Colonic mucosa (tissue), 4 donors: ENCODE measurements at places on chromosomes 2 and 18.

GRCh38 chr2:85780316-85781012 is 26.7 kb downstream of the ATOH8 start:
- H3K36me3 ChIP-seq = no peaks in the 10 kb centered on the region
- no peak overlapping the region for H3K4me3 ChIP-seq
- no peaks in the 10 kb centered on the region for H3K27me3 ChIP-seq

DNA sequence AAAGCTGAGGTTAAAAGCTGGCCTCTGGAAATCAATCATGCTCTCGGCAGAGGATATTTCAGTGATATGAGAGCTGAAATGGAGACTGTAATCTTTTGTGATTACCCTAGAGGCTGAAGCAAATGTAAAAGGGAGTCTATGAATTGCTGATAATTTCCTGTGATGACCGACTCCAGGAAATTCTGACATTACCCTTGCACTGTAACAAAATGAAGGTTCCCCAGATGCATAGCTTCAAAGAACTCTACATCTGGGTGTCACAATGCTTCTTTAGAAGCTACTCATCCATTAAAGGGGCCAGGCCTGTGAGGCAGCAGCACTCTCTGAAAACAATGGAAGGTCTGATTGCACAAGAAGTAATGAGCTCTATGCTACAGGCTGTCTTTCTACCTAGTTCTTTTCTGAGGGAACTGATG is 268.2 kb upstream of the SESTD1 start:
- no peak overlapping the region for H3K4me3 ChIP-seq
- H3K27ac ChIP-seq = no peak overlapping the region
- no peaks in the 10 kb centered on the region for H3K4me1 ChIP-seq
- DNase-seq = no peak
- no peaks in the 10 kb centered on the region for H3K36me3 ChIP-seq

- H3K36me3 ChIP-seq = no peaks in the 10 kb centered on the region
- no peak overlapping the region for H3K27ac ChIP-seq
- H3K27me3 ChIP-seq = no peaks in the 10 kb centered on the region
- no peaks in the 10 kb centered on the region for H3K4me1 ChIP-seq
Observed at GRCh38 chr2:86350751-86351150, 13.3 kb upstream of the REEP1 start.

- no peak overlapping the region for H3K4me3 ChIP-seq
- DNase-seq = no peak
- H3K27ac ChIP-seq = no peak overlapping the region
- H3K27me3 ChIP-seq = no peaks in the 10 kb centered on the region
Observed at GRCh38 chr18:27685807-27686412, 491.0 kb downstream of the CDH2 start.

- H3K27ac ChIP-seq = no peak overlapping the region
- no peaks in the 10 kb centered on the region for H3K27me3 ChIP-seq
Observed at GRCh38 chr2:178441426-178441825, 9.5 kb downstream of the PRKRA start.

GRCh38 chr2:149528983-149529382 is 58.6 kb downstream of the MMADHC start:
- no peak overlapping the region for H3K27ac ChIP-seq
- no peak for DNase-seq
- H3K36me3 ChIP-seq = no peaks in the 10 kb centered on the region
- H3K27me3 ChIP-seq = no peaks in the 10 kb centered on the region

DNA sequence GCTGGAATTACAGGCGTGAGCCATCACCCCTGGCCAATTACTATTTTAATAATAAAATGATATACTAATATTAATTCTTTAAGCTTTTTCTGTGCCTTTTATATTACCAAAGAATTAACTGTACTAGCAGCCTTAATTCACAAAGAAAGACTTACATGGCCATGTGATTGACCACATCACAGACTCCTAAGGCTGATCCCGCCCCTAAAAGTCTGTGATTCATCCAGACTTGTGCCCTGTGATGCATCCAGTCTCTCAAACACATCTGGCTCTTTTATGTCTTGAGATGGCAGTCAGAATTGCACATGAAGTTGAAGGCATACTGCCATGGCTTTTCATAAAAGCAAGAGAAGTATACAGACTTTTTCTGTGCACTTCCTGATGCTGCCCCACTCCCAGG is 91.7 kb downstream of the DTNA start:
- H3K4me3 ChIP-seq = no peak overlapping the region
- DNase-seq = no peak
- H3K27me3 ChIP-seq = no peaks in the 10 kb centered on the region
- no peak overlapping the region for H3K27ac ChIP-seq
- no peaks in the 10 kb centered on the region for H3K4me1 ChIP-seq

DNA sequence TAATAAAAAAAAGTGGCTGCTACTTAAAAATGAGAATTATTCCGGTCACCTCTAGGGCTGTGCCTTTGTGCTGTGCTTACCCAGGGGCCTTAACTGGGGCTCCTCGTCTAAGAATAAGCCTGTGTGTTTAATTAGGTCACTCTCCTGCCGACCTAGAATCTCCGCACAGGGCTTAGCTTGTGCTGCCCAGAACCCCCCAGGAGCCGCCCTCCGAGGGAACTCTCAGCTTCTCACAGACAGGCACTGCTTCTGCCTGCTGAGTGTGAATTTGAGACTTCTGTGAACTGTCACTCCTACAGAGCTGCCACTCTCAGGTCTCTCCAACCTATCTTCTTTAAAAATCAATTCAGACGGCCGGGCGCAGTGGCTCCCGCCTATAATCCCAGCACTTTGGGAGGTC is 11.9 kb upstream of the NT5DC4 start:
- H3K4me1 ChIP-seq = no peaks in the 10 kb centered on the region
- no peak for DNase-seq
- H3K4me3 ChIP-seq = no peak overlapping the region

- no peak for DNase-seq
- no peaks in the 10 kb centered on the region for H3K27me3 ChIP-seq
- H3K4me1 ChIP-seq = no peaks in the 10 kb centered on the region
- H3K4me3 ChIP-seq = no peak overlapping the region
- H3K27ac ChIP-seq = no peak overlapping the region
Observed at GRCh38 chr2:153291718-153292117, 186.8 kb downstream of the RPRM start.

GRCh38 chr18:48827291-48828193 is 123.2 kb downstream of the SMAD7 start:
- no peaks in the 10 kb centered on the region for H3K27me3 ChIP-seq
- H3K4me3 ChIP-seq = no peak overlapping the region
- H3K27ac ChIP-seq = no peak overlapping the region
- no peaks in the 10 kb centered on the region for H3K4me1 ChIP-seq
- H3K36me3 ChIP-seq = no peaks in the 10 kb centered on the region
- no peak for DNase-seq

DNA sequence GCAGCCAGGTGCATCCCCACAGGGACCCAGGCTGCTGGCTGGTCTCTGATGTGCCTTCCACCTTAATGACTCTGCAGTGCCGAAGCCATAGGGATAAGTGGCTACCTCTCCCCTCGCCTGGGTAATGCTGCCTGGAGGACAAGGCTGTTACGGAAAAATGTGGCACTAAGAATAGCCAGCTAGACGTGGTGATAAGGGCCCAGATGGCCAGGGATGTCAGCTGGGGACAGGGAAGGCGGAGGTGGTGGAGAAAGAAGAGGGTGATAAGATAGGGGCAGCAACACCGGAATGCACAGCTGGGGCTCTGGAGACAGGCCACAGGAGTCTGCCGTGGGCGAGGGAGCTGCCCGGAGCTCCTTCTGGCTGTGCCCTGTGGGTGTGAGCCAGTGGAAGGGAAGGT is 170.6 kb downstream of the FHOD3 start:
- H3K4me1 ChIP-seq = no peaks in the 10 kb centered on the region
- no peak overlapping the region for H3K4me3 ChIP-seq
- no peak for DNase-seq
- H3K27ac ChIP-seq = no peak overlapping the region

DNA sequence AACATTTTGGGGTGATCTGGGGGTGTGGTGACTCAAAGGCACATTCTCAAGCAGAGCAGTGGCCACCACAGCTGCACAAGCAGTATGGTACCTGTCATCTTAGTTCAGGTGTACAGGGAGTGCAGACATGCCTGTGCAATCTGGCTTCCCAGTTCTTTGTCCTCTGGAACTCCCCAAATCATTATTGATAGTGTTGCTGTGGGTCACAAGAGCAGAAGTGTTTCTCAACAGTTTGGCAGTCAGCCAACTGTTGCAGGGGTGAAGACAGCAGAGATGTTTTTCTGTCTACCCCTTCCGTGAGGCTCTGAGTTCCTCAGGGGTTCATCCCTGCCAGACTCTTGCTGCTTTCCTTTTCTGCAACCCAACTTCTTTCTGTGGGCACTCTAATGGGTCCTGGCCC is 206.5 kb upstream of the ZSWIM2 start:
- H3K4me3 ChIP-seq = no peak overlapping the region
- no peaks in the 10 kb centered on the region for H3K4me1 ChIP-seq
- no peak overlapping the region for H3K27ac ChIP-seq
- no peaks in the 10 kb centered on the region for H3K36me3 ChIP-seq
- no peak for DNase-seq
- H3K27me3 ChIP-seq = no peaks in the 10 kb centered on the region

- H3K27me3 ChIP-seq = no peaks in the 10 kb centered on the region
- H3K4me3 ChIP-seq = no peak overlapping the region
- H3K36me3 ChIP-seq = no peaks in the 10 kb centered on the region
- no peak overlapping the region for H3K27ac ChIP-seq
- no peak for DNase-seq
- no peaks in the 10 kb centered on the region for H3K4me1 ChIP-seq
Observed at GRCh38 chr2:76569819-76570218, 859.1 kb upstream of the GCFC2 start.

GRCh38 chr18:55269622-55270021 is 310.4 kb upstream of the CCDC68 start:
- H3K27me3 ChIP-seq = no peaks in the 10 kb centered on the region
- no peaks in the 10 kb centered on the region for H3K36me3 ChIP-seq
- H3K4me1 ChIP-seq = no peaks in the 10 kb centered on the region
- H3K27ac ChIP-seq = no peak overlapping the region
- DNase-seq = no peak
- H3K4me3 ChIP-seq = no peak overlapping the region

GRCh38 chr2:134677856-134678756 is 40.7 kb downstream of the TMEM163 start:
- H3K4me1 ChIP-seq = no peaks in the 10 kb centered on the region
- no peaks in the 10 kb centered on the region for H3K36me3 ChIP-seq
- no peaks in the 10 kb centered on the region for H3K27me3 ChIP-seq
- no peak for DNase-seq

DNA sequence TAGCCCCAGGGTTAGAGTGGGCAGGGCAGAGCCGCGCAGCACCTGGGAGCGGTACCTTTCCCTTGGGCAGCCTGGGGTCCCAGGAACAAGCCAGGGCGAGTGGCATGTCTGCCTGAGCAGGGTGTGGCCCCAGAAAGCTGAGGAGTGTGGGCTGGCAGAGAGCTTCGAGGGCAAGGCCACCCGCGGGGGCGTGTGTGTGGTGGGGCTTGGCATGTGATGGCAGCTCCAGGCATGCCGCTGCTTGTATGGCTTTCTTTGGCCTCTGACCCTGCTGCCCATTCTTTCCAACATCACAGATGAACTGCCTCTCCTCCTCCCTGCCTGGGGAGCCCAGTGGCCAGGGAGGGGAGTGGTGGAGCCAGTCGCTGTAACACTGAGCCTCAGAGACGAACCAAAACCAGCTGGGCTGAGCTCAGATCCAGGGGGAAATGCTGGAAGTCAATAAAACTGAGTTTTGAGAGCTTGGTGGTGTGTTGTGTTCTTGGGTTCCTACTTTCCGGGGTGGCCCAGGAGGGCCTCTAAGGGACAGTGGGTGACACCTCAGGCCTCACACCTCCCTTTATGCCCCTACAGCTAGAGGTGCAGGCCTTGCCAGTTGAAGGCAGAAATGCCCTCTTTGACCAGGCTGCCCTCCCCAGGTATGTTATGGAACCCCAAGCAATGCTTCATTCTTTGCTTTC is 7.4 kb downstream of the DNAJB2 start:
- H3K27ac ChIP-seq = no peak overlapping the region
- no peaks in the 10 kb centered on the region for H3K27me3 ChIP-seq
- no peaks in the 10 kb centered on the region for H3K4me1 ChIP-seq
- no peaks in the 10 kb centered on the region for H3K36me3 ChIP-seq

GRCh38 chr2:195861821-195862220 is 204.8 kb downstream of the SLC39A10 start:
- H3K27ac ChIP-seq = no peak overlapping the region
- no peaks in the 10 kb centered on the region for H3K27me3 ChIP-seq
- no peak overlapping the region for H3K4me3 ChIP-seq
- no peak for DNase-seq

DNA sequence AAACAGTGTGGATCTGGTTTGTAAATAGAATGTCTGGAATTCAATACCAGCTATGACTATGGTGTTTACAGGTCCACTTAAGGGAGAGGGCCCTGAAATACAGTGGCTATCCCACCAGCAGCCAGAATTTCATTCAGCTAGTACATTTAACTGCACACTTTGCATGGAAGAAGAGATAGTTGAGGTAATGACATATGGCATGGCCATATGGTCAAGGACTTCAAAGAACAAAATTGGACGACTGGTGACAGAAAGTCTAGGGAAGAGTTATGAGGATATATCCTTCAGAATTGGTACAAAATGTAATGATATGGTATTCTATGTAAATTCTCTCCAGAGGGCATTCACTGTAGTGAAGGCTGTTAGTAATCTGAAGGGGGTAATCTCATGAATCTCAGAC is 105.0 kb downstream of the IKZF2 start:
- H3K36me3 ChIP-seq = no peaks in the 10 kb centered on the region
- no peak for DNase-seq
- H3K27me3 ChIP-seq = no peaks in the 10 kb centered on the region
- H3K4me3 ChIP-seq = no peak overlapping the region
- H3K4me1 ChIP-seq = no peaks in the 10 kb centered on the region
- H3K27ac ChIP-seq = no peak overlapping the region

- H3K27me3 ChIP-seq = no peaks in the 10 kb centered on the region
- H3K4me3 ChIP-seq = no peak overlapping the region
- no peak overlapping the region for H3K27ac ChIP-seq
- no peak for DNase-seq
Observed at GRCh38 chr18:57581301-57581934, 5.1 kb downstream of the FECH start.

DNA sequence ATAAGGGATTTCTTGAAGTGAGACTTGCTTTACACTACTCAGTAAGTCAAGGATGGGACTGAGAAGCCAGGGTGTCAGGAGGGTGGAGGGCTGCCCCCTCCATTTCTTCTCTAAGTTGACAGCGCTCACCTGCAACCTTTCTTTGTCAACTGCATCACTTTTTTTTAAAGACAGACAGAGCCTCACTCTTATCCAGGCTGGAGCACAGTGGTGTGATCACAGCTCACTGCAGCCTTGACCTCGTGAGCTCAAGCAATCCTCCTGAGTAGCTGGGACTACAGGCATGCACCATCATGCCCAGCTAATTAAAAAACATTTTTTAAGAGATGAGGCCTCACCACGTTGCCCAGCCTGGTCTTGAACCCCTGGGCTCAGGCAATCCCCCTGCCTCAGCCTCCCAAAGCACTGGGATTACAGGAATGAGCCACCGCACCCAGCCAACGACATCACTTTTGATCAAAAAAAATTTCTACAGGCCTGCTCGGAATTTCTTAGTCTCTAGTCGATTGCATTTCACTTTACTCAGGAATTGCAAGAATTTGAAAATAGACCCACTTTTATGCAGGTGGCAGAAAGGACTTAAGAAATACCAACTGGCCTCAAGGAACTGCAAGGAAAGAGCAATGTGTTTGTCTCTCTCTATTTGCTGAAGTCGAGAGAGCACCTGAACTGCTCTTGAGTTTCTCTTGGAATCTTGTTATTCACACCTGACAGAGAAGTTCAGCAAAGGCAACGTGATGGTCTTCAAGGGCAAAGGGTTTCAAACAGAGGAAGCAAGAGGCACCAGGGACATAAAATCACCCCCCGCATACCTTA is 101.4 kb downstream of the MYOM1 start:
- DNase-seq = no peak
- no peaks in the 10 kb centered on the region for H3K36me3 ChIP-seq
- no peak overlapping the region for H3K4me3 ChIP-seq
- no peak overlapping the region for H3K27ac ChIP-seq
